ENCODE measurements at places on chromosomes 6 and 20.

DNA sequence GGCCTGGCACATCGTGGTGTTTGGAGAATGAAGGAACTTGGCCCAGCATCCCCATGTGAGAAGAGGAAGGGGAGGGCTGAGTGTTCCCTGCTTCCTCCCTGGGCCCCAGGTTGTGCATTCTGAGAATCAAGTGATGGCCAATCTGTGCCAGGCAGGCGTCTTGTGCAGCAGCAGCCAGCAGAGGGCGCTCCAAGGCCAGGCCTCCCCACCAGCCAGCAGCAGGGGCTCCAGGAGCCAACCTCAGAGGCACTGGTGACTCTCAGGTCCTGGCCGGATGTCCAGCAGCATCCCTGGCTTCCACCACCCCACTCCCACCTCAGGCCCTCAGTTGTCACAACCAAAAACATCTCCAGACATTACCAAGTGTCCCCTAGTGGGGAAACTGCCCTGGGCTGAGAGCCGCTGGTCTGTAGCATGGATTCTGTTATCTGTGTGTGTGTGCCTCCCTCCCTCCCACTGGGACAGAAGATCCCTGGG lies 192.0 kb downstream of the PREX1 start:
- DNase-seq: no peak

GRCh38 chr20:10508468-10509251 lies 73.6 kb downstream of the SLX4IP start:
- no peak for DNase-seq

GRCh38 chr20:58839991-58840747 lies 10.5 kb downstream of the GNAS-AS1 start:
- DNase-seq: no peak

- DNase-seq: no peak
Observed at GRCh38 chr20:63325554-63326313, 32.7 kb downstream of the COL20A1 start.

- no peak for DNase-seq
Observed at GRCh38 chr6:140082867-140083297, 708.4 kb upstream of the CITED2 start.

DNA sequence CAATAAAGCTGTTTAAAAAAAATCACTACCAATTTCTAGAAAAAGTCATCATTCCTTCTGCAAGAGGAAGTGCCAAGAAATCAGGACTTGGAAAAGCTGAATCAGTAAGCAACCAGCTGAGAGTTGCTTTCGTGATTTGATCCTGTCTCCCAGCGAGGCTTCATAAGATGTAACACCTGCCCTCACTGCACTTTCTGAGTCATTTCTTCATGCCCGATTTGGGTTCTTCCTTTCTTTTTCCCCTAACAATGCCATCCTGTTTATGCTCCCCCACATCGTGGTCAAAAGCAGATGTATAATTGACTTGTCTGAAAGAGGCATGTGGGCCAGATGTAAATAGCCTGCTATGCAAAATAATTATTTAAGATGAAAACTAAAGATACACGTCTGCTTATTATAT lies 52.1 kb downstream of the RIPOR2 start:
- no peak for DNase-seq

DNA sequence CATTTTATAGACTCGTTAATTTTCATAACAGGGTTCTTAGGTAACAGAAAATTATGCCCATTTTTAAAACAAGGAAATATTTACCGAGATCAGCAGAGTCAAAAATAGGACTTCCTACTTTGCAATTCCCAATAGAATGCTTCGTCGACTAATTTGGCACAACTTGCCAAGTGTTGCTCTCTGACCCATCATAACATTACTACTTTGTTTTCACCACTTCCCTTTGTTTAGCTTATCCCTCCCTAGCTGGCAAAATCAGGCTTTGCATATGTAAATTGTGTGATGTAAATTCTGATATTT lies 914 bp upstream of the RANBP9 start:
- DNase-seq: no peak

DNA sequence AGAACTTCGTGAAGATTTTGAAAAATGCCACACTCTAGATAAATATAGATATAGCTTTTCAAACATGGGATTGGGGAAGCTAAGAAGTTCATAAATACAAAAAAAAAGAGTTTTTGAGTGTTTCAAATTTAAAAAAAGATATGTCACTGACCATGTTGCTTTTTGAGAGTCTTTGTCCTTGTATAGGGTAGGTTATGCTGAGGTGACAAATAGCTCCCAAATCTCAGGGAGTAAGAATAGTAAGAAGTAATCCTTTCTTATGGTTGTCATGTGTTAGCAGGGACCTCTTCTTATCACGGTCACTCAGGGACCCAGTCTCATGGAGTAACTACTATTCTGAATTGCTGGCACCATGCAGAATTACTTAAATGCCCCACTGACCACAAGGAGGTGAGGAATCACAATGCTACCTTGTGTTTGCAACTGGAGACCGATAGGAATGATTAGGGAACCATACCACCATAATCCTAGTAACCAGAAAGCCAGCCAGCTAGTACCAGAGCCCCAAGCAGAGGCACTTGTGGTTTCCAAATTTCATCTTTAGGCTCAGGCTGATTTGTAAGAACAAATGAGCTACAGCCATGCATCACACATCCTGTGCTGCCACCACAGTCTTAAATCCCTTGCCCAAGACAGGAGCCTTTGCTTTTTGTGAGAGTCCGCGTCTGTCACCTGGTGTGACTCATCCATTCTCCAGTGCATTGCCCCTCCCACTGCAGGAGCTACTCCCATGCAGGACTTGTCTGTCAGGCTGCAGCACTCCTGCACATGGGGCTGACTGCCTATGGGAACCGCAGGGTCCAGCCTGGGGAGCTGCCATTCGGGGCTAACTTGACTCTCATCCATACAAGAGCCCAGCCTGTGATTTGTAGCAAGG lies 42.4 kb upstream of the ADGRF4 start:
- no peak for DNase-seq

DNA sequence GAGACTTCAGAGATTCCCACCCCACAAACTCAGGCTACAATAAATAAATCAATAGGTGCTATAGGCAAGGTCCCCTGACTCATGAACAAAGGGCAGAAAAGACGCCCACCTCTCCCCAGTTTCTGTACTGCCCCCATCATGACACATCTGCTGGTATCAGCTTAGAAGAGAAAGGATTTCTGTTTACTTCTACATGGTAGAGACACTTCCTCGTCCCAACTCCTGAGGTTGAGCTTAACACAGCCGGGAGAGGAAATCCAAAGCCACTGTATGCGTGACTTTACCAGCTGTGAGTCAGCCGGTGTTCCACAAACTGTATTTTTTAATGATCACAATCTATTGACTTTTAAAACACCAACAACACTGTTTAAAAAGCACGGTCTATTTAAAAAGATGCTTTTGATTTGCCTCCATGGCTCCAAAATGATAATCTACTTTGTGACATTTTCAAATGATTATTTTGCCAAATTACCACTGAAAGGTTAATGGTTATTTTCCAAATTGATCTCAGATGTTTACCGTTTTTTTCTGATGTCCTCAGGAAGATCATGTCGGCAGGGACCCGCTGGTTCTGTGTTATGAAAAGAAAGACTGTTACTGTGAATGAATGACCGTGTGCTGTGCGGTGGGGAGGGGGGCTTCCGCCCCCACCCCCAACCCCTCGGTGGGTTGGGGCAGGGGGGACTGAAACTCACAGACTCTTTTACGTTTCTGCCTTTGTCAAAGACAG lies 72.5 kb downstream of the ATP9A start:
- DNase-seq: no peak

GRCh38 chr6:127477658-127478057 lies 18.5 kb upstream of the KIAA0408 start:
- no peak for DNase-seq

DNA sequence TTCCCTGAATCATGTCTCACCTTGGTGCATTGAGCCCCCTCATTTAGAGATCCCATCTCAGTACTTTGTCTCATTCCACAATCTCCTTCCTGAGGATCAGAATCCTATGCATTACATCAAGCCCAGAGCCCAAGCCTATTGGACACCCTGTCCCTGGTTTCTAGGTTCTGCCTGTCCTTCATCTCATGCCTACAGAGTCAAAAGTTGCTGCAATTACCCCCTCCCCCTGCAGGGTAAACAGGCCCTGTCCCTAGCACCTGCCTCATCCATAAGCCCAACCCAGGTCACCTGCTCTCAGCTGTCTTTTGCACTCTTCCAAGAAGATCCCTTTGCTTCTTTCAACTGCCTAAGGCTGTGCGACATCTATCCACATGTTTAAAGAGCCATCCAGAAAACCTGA lies 93.9 kb downstream of the SPTLC3 start:
- DNase-seq: no peak

DNA sequence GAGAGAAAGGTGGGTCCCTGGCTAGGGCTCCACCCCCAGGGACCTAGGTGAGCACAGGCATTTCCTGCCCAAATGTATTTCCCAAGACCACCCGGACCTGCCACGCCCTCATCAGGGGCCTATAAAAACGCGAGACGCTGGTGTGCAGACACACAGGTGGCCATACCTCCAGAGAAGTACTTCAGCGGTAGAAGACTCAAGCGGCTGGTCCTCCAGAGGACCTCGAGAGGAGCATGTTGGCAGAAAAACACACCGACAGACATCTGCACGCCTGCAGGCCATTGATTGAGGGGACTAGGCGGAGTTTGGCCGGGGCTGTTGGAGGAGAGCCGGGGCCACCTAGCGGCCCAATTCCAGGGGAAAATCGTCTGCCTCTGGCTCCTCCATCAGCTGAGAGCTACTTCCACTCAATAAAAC lies 695.8 kb upstream of the MMS22L start:
- no peak for DNase-seq

- DNase-seq: no peak
Observed at GRCh38 chr6:155959898-155960495, 504.4 kb upstream of the NOX3 start.

GRCh38 chr6:37338745-37339255 lies 15.0 kb upstream of the RNF8 start:
- no peak for DNase-seq

DNA sequence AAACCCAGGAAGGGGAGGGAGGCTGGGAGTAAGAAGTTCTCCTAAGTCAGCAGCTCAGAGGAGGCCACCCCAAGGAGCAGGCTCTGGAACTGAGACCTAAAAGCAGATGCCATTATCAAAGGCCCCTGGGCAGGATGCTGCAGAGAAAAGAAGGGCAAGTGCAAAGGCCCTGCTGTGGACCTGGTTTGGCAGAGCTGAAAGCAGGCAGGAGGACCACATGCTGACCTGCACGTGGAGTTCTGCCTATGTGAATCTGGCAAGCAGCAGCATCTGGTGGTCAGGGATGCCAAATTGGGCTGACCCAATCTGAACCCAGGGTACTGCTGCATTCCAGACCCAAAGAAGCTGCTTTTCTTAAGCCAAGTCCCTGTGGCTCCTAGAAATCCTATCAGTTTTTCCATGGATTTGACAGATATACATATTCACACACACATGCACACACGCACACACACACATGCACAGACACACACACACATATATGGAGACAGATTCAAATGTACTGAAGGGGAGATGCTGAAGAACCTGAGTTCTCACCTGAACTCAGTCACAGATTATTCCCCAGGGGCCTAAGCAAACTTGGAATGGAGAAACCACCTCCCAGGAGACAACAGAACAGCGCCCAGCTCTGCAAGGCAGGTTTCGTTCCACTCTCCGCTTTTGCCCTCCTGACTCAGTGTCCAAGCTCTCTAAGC lies 119.9 kb downstream of the FOXA2 start:
- no peak for DNase-seq

GRCh38 chr20:51385646-51386530 lies 156.6 kb downstream of the NFATC2 start:
- no peak for DNase-seq

DNA sequence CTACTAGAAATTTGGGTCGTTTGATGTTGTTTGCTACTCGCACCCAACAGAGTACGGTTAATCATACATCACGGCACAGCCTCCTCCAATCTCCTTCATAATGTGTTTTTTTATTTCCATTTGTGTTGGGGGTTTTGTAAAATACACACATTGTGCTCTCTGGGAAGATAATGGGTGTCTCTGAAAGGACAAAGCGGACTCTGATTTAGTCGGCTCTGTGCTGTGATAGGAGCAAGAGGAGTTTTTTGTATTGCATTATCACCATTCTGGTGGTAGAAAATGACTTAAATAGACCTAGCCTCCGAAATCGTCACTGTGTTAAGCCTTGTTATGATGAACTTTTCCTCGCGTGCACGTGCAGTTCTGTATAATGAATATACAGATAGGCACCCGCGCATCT lies 196.3 kb downstream of the CDH4 start:
- no peak for DNase-seq

DNA sequence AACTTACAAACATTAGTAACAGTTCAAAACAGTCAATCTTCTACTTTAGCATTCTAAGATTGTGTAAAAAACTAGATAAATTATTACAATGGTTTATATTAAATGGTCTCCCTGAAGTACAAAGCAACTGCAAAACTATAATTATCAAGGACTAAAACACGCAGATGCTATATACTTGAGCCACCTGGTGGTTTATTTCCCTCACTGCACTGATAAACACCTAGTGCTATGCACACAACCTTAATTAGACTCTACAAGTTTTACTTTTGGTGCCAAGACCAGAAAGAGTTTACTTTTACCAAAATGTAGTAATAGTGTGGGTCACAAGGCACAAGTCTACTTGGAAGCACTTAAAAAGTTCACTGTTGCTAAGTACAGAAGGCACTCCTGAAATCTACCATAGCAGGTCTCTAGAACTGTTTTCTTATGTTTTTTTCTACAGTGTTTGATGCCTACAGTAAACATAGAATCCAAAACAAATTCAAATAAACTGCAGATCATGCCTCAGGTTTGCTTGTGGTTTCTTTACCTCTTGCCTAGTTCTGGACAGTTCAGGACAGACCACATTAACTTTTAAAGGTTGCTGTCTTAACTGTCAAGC lies 49.2 kb downstream of the GMDS start:
- no peak for DNase-seq

- no peak for DNase-seq
Observed at GRCh38 chr20:53409447-53409717, 184.3 kb downstream of the ZNF217 start.

- no peak for DNase-seq
Observed at GRCh38 chr6:114592506-114592905, 249.7 kb upstream of the HS3ST5 start.

GRCh38 chr6:36349240-36349639 lies 12.6 kb upstream of the BNIP5 start:
- DNase-seq: no peak

DNA sequence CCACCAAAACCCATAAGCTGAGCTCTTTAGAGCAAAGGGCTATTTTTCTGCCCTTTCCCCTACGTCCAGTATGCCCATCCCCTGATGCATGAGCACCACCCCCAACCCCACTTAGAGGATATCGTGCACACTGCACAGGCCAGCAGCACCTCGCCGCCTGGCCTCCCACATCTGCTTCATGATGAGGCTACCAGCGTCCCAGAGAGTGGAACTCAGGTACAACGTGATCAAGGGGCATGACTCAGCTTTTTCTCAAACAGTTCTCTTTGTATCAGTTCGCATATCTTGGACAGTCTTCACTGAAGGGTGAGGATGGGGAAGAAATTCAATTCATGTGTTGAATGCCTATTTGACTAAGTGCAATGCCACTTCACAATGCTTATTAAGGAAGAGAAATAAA lies 81.9 kb upstream of the QKI start:
- DNase-seq: no peak

GRCh38 chr6:150813993-150814359 lies 51.5 kb upstream of the MTHFD1L start:
- no peak for DNase-seq

GRCh38 chr6:71126506-71126905 lies 162.1 kb upstream of the OGFRL1 start:
- DNase-seq: no peak

GRCh38 chr6:52976591-52977035 lies 18.5 kb downstream of the GSTA4 start:
- DNase-seq: no peak
